ENCODE measurements at places on chromosomes 6 and 20.
A peak's percentile ranks its signal among the peaks of the same experiment; 100 is the strongest.

DNA sequence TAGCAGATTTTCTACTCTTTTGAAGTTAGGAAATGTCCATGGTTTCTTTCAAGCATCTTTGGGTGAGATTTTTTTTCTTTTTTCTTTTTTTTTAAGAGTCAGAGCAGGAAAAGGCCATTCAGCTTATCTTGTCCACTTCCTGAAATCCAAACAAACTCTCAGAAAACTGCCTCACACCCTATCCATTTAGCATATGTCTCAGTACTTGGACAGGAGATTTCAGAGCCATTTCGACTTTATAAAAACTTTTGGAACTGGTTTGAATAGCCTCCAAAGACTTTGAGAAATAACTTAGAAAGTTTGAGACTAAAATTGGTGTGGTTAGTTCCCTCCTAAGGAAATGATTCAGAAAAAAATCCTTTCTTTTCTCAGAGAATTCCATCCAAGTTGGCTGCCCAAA, 125.1 kb downstream of the MYLK4 start:
- DNase-seq: no peak

DNA sequence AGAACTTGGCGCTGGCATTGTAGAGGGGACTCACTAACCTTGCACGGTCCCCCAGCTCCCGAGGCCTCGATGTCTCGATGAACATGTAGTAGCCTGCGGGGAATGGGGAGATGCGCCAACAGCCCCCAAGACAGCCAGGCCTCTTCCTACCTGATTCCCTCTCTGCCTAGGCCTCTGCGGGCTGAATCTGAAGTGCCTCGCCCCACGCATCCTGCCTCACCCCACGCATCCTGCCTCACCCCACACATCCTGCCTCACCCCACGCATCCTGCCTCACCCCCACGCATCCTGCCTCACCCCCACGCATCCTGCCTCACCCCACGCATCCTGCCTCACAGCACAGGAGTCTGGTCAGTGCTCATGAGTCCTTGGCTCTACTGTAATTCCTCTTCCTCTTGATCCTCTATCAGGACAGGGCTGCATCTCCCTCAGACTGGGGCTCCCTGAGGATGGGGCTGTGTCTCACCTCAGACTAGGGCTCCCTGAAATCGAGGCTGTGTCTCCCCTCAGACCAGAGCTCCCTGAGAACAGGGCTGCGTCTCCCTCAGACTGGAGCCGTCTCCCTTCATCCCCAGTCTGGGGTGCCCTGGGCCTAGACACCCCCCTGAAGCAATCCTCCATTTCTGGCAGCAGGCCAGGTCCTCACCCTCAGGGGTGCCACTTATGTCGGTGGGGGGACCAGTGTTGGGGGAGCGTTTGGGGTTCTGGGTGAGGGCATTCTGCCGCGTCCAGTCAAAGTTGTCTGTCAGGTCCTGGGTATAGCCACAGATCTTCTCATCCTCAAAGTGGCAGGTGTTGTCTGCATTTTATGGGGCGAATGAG, 53.6 kb downstream of the MDGA1 start:
- DNase-seq: no peak

DNA sequence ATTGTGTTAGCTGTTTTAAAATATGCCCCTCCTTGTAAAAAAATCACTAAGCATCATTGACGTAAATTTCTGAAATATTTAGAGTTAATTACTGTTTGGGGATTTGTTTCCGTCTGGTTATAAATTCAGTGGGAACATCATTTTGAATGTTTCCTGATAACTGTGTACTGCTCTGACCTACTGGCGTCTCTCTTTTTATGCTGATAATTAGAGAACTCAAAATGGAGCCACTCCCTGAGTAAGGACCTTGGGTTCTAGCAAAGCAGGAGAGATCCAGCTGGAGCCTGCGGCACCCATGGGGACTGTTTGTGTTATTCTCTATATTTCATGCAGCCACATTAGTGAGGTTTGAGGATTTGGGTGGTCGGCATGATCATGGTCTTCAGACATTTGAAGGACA, 124.9 kb downstream of the SOBP start:
- DNase-seq: no peak

DNA sequence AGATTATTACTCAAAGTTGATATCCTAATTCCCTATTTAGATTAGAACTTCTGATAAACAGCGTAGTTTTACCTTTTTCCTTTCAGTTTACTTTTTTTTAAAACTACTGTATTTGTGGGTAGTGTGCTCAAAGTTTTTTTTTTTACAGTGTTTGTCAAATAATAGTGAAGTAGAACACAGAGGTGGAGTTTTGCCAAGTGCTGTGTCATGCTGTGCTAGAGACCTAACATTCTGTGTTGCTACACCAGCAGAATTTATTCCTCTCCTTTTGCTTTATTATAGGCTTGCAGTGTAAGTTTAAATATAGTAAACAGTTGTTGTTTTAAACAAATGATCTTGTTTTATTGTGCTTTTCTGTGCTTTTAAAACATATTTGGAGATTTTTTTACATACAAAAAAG, 125.4 kb downstream of the HIVEP1 start:
- no peak for DNase-seq

DNA sequence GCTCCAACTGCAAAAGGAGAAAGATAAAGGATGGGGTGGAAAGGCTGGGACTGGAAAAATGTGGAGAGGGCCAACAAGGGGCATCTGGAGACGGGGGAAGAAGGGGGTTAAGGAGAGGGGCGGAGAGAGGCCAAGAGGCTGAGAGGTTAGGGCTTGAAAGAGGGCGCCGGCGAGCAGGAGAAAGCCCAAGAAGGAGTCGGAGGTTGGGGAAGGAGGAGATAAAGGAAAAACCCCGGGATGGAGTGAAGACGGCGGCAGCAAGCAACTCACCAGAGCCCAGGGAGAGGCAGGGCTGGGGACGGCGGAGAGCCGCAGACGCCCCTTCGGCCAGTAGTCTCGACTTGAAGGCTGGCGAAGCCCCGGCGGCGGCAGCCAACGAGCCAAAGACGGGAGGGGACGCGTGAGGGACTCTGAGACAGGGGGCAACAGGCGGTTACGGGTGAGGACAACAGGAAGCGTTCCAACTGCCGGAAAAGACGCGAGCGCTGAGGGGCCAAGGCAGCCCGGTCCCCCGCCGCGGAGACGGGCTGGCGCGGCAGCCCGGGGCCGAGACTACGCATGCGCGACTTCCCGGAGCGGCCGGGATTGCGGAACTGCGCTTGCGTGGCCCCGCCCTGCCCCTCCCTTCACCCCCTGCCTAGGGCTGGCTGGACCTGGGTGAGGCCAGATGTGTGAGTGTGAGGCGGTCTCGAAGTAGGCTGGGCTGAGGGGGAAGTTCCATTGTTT, at the start of gene STK38:
Gene STK38 (minus strand): TSS at position 560 of the 726 bp plus-strand sequence. CDS start 7,277 bp downstream, outside the sequence.
- DNase-seq: peak; percentile 89

- DNase-seq: no peak
Observed at GRCh38 chr6:152697634-152698033, at the start of gene MYCT1. Gene MYCT1 (plus strand): TSS chr6:152697897. CDS start chr6:152697903, 6 bp downstream.

GRCh38 chr6:91196729-91197128, 609.9 kb upstream of the MAP3K7 start:
- DNase-seq: no peak

GRCh38 chr20:5696011-5696559, 54.1 kb upstream of the SHLD1 start:
- DNase-seq: no peak

DNA sequence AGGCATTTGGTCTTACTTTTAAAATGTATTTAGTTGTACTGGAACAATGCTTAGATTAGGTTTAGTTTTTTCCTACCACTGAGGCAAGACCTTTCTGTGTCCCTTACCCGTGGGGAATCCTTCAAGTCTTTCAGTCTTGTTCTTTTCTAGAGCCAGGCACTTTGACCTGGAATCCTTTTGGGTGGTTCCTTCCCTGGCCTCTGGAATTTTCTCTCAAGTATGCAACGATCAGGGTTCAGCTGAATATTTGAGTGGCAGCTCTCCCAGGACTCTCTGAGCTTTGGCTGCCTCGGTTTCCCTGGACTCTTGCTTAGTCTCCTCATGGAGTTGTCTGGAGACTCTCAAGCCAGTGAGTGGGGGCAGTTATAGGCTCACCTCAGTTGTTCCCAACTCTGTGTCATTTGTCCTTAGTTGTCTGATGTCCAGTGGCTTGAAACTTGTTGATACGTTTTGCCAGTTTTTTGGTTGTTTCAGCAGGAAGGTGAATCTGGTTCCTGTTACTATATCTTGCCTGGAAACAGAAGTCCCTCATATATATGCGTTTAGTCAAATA, 118.1 kb downstream of the QKI start:
- DNase-seq: no peak

DNA sequence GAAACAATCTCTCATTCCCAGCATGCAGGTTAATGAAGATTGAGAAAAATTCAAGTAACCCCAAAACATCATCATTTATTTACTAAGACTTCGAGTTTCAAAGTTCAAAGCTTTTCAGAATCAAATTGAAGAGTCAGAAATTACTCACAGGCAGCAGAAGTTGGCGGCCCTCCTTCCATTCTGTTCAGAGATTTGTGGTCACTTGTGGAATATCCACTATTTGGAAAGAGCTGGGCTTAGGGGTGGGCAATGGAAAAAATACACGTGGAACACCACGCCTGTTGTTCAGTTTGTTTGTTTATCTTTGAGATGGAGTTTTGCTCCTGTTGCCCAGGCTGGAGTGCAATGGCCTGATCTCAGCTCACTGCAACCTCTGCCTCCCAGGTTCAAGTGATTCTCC, 108.6 kb upstream of the NAA20 start:
- no peak for DNase-seq

DNA sequence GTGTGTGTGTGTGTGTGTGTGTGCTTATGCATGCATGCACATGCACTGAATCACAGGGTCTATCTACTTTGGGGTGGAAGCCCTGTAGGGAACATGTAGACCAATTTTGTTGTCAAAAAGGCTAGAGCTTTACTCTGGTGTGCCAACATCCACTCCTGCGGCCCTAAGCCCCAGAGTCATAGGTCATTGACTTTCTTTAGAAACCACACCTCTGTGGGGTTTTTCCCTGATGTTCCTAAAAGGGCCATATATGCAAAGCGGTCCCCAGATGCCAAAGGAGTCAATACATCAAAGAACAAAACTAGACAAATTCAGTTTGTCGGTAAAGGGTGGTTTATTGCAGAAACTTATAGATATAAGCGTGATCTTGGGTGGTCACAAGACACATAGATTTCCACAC, 29.8 kb upstream of the SLC2A12 start:
- no peak for DNase-seq

DNA sequence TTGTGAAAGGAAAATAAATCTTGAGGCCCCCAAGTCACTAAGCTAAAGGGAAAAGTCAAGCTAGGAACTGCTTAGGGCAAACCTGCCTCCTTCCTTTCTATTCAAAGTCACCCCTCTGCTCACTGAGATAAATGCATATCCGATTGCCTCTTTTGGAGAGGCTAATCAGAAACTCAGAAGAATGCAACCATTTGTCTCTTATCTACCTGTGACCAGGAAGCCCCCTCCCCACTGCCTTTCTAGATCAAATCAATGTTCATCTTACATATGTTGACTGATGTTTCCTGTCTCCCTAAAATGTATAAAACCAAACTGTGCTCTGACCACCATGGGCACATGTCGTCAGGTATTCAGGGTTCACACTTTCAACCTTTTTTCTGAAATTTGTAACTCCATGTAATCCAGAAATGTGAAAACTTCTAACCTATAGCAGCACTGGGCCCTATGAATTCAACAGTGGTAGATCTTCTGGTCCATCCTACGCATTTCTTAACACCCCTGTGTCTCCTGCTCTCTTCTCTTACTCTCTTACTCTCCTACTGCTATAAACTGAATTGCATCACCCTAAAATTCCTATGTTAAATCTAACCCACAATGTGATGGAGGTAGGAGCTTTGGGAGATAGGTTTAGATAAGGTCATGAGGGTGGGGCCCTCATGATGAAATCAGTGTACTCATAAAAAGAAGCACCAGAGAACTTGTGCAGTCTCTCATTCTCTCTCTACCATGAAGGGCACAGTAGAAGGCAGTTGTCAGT, 89.3 kb downstream of the EPB41L2 start:
- DNase-seq: no peak

GRCh38 chr20:49172413-49172812, 15.7 kb downstream of the STAU1 start:
- no peak for DNase-seq

DNA sequence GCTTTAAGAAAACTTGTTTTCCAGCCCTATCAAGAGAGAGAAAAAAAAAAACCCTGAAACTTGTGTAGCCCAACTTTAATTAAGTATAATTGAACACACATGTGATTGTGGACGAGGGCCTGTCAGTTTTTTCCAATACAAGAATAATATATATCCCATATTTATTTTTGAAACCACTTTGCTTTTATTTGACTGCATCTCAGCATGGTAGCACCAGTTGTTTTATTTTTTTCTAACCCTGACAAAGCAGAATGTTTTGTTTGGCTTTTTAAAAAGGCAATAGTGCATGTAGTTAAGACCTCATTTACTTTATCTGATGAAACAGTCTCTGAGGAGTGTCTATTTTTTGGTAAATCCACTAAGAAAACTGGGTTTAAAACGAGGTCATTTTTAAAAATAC, 257.7 kb downstream of the CDKAL1 start:
- no peak for DNase-seq

GRCh38 chr6:151379933-151380847, 11.2 kb downstream of the ZBTB2 start:
- no peak for DNase-seq

DNA sequence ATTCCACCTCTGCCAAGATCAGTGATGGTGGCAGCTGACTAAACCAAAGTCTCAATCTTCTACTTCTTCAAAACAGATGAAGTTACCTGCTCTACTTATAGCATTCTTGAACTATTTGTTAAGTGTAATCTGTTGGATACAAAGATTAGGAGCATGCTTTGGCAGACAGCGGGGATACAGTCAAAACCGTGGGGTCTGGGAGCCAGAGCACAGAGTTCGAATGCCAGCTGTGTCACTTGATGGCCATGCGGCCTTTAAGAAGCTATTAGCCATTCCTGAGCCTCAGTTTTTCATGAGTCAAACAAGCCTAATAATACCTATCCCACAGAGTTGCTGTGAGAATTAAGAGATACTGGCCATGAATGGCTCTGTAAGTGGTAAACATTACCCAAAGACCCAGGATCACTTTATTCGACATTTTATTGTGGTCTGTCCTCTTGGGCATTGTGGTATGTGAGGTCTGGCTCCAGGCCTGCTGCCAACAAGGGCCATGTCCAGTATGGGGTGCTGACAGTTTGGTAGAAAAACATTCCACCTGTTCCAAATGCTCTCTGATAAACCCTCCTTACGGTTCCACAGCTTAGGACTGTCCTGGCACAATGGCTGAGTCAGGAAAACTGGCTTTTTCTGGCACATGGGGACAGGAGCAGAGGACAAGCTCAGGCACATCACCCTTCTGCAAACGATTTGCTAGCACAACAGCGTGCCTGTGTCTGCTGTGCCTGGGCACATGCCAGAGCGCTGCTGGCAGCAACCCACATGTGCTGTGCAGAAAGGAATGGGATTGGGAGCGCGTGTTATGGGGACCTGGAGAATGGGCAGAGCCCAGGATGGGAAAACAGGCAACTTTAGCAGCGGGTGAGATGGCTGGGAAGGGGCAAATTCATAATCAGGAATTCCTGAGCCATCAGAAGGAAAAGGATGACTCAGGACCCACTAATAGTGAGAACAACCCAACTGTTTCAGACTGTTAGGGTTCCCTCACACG, 15.7 kb upstream of the FAM83C start:
- no peak for DNase-seq

DNA sequence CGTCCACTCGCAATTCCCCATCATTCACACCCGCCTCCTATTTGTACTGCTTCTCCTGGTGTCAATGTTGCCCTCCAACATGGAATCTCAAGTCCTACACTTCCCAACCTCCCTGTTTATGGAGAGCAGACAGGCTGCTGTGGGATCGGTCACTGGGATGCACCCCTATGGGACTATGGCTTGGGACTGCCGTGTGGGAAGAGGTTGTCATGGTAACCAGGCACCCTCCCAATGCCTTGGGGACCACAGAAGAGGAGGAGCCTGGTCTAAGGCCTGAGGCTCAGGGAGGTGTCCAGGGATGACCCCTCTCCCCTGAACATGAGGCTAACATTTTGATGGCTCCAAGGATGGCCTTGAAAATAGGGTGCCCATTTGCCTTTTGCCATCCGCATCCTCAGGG, 116.6 kb upstream of the CST7 start:
- DNase-seq: no peak
